ENCODE measurements at places on chromosomes 5 and 9.

GRCh38 chr9:127897193-127897692, 2.2 kb downstream of the ST6GALNAC6 start:
- peak; percentile 66 for DNase-seq

- DNase-seq = peak; percentile 45
Observed at GRCh38 chr5:42718591-42718990, 38.0 kb upstream of the CCDC152 start.

DNA sequence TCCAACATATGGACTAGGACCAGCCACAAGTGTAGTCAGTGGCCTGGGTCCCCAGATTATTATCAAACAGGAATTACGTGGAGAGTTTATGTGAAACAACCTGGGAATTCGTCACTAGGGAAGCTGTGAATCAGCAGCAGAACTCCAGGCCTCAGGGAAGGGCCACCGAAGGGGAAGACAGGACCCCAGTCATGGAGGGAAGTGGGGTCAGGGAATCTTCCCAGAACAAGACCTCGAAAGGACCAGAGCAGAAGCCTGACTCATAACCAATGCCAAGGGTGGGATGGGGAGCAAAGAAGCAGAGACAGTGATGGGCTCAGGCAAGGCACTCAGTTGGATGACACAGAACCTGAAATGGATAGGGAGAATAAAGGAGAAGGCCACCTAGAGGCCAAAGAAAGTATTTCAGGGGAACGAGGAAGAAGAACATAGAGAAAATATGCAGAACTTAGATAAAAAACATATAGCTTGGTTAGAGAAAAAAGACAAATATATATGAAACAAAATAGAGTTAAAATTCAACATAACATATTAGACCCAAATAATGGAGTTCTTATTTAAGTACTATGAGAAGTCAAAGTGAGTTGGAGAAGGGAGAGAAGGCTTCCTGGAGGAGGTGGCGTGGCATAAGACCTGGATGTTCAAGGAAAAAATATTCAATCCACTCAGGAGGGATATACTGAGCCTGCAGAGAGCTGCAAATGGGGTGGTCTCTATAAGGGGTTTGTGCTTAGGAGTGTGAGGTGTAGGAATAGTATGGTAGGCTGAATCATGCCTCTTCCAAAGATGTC, 66.7 kb upstream of the CAST start:
- DNase-seq = peak; percentile 20

GRCh38 chr5:77231471-77232138, 21.1 kb downstream of the PDE8B start:
- no peak for DNase-seq

- DNase-seq = no peak
Observed at GRCh38 chr9:109799141-109799540, 19.1 kb downstream of the PALM2AKAP2 start.

DNA sequence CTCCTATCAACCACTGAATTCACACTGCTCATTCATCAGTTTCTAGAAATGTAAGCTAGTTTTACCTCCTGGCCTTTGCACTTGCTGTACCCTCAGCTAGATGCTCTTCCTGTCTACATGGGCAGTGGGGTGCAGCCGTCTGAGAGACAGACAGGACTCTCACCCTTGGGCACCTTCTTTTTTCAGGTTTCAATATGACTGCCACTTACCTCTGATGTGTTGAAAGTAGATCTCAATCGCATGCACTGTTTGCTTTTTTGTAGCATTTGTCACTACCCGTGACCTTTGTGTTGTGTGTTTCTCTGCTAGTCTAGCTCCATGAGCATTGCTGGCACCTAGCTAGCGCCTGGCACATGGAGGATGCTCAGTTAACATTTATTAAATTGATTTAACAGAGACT, 403.1 kb upstream of the TRPC7 start:
- no peak for DNase-seq

- no peak for DNase-seq
Observed at GRCh38 chr9:79695531-79696175, 123.9 kb downstream of the TLE4 start.

DNA sequence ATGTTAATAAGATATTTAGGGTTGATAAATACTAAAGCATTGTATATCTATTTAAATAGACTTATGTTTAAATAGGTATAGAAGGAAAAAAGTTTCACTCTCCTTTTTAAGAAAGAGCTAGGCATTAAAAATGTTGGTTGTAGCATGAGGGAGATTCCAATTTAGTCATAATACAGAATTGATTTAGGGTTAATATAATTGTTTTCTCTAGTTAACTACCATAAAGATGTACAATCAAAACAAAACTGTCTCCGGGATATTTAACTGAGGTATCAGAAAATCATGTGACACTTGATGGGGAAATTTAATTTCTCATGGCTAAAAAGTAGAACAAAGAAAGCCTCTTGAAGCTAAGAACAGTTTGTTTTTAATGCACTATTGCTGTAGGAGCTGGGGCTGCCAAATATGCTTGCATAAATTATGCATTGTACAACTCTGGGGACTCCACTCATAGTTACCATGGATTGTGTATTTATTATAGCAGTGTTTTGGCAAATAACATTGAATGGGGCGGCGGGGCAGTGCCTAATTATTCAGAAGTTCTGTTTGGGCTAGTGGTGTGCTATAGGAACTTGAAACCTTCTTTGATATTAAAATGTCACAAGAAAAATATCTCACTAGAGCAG, 44.2 kb downstream of the SMC2 start:
- DNase-seq = no peak

DNA sequence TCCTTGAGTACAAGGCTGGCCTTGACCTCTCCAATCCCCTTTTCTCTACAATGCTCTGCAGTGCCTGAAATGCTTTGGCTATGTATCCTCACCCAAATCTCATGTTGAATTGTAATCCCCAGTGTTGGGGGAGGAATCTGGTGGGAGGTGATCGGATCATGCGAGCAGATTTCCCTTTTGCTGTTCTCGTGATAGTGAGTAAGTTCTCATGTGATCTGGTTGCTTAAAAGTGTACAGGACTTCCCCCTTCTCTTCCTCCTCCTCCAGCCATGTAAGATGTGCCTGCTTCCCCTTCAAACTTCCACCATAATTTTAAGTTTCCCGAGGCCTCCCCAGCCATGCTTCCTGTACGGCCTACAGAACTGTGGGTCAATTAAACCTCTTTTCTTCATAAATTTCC, 28.5 kb upstream of the AKNA start:
- no peak for DNase-seq

Data from hematopoietic multipotent progenitor cell (in vitro differentiated cells).